Nucleus accumbens (tissue), 56 donors: ENCODE measurements at places on chromosomes 4 and X.

GRCh38 chrX:31743004-31743403 is 671.2 kb upstream of the FTHL17 start:
- DNase-seq, result no peak

GRCh38 chr4:134888156-134888555 is 686.6 kb upstream of the PABPC4L start:
- DNase-seq, result no peak

DNA sequence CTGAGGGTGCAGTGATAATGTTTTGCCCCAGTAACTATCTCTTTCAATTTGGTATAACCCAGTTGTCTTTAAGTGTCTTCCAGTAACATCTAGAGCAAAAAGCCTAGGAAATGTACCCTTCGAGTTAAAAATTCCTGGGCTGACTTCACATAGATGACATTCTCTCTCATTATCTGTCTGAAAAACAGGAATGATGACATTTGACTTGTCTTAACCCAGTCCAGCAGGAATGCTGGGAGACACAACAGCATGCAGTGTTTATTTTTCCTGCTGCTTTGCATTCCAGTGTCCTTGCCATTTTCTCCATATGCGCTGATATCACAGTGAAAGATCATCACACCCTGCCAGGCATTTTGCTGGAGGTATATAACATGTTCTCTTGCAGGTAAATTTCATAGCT is 130.0 kb downstream of the SOWAHB start:
- no peak for DNase-seq

- DNase-seq, result no peak
These were observed 10.2 kb upstream of the KIAA0232 start for GRCh38 chr4:6772223-6772928.

- DNase-seq, result no peak
These were observed 444.3 kb upstream of the GRIA3 start for GRCh38 chrX:122739770-122740169.

DNA sequence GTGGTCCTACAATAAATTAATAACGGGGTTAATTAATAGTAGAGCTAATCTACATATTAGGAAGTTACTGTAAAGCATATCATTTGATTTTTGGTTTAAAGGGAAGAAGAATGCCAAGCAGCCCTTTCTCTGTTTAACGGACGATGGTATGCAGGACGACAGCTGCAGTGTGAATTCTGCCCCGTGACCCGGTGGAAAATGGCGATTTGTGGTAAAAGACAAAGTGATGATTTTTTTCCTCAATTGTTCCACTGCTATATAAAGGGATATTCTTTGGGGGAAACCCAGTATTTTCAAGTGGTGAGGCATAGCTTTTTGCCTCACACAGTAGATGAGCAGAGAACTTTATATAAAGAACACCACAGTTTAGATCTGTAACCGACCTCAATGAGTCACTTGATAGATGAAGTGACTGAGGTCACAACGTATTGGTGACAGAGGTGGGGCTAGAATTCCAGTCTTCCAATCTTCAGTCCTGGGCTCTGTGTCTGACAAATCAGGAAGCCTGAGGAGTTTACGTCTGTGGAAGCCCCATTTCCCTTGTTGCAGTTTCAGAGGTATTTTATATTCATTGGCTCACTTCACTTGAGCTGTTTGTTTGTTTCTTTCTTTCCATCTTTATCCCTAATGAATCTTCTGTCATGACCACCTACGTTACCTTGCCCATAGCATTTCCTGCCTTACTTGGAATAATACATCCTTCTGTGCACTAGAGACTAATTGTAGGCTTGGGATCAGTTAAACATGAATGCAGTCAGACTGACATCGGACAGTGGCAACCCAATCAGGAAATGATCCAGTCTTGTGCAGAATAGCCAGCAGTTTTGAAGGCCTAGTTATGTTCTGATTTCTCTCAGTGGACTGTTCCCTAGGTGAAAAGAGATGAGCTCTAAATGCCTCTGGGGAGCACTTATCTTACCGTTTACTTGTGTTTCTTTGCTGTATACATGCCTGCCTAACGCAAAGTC is 30.1 kb downstream of the ZRSR2 start:
- DNase-seq, result no peak

DNA sequence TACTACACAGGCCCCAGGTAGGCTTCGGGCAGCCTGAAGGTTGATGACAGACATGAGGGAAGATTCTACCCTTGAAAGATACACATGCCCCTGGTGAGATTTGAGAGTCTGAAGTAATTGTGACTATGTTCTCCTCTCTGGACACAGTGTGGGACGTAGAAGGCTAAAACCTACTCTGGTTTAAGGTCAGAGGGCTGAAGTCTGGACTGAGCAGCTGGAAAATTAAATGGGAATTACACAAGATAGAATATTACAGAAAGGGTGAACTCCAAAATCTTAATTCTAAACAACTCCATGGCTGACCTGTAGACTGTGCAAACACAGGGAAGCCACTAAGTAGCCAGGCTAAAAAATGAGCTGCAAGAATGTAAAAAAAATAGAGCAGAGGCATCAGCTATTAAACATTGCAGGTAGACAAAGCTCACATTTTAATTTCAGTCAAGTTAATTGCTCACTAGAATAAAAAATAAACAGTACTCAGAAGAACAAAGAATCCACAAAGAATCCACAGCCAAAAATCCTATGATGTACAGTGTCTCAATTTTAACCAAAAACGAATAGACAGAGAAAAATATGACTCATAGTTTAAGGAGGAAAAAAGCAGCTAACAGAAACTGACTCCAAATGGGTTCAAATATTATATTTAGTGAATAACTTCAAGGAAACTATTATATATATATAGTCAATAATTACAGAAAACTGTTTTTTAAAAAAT is 170.4 kb downstream of the PCDH18 start:
- DNase-seq, result no peak

GRCh38 chr4:153243468-153243867 is 39.2 kb downstream of the TRIM2 start:
- no peak for DNase-seq

DNA sequence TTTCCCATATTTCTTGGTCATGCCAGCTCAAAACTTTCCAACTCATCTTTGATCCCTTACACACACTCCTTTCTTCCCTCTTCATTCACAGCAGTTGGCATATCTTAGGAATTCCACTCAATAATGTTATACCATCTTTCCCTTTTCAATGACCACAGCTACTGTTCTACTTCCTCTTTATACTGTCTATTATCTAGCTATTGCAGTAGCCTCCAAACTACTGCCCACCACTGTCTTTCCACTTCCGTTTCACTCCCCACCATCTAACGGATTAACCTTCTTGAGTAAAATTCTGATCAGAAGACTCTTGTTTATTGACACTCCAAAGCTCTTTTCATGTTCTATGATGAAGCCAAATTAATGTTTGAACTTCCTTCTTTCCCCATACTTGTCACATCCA is 55.8 kb downstream of the ADAMTS3 start:
- DNase-seq, result no peak

GRCh38 chrX:129622757-129623301 is 31.9 kb downstream of the APLN start:
- DNase-seq, result no peak

DNA sequence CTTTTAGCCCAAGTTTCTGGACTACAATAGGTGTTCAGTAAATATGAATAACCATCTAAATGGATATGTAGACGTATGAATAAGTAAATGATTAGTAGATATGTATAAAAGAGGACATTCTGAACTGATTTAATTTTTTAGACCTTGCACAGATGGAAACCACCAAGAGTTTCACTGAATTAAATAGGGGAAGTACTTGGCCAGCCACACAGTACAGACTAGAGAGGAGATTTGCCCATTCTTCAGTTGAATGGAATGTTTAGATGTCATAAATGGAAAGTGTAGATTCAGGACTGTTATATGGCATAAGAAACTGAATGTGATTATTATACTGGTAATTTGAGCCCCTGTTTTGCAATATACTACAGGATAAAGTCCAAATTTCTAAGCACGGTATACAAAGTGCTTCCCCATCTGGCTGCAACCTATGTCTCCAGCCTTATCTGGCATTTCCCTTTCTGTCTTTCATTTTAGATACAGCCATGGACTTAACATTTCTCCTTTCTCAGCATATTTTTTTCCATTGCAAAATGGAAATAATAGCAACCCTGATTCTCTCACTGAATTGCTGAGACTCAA is 137.8 kb upstream of the HS3ST1 start:
- no peak for DNase-seq

GRCh38 chr4:123876671-123877101 is 480.1 kb downstream of the SPRY1 start:
- DNase-seq, result no peak

DNA sequence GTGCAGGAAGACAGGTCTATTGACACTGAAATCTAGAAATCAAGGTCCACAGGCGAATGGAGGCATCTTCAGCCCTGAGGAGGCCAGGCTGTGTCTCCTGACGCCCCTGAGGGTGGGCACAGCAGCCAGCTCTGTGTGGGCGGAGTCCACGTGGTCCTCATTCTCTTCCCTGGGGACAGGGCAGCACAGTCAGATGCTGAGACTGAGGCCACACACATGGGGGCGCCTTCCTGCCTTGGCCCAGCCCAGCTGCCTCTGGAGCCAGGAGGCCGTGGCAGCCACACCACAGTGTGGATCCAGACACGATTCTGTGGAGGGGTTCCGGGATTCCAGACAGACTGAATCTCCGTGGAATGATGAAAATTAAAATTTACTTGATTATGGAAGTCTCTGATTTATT is 20.8 kb downstream of the FGFR3 start:
- DNase-seq, result no peak
